Head of caudate nucleus (tissue), 42 donors: ENCODE measurements at places on chromosomes 5 and 9.

DNA sequence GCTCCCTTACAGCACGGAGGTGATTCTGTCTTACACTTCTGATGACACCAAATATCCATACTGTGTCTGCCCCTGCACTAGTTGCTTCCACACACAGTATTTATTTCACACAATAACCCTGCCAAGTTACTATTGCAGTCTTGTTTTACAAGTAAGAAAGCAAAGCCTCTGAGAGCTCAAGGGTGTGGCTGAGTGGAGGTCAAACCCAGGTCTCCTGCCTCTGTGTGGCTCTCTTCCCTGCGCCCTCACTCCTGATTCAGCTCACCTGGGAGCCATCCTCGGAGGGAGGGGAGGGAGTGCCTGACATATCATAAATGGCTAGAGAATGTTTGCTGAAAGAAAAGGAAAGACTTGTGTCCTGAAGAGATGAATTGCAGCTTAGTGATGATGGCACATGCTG, 41.0 kb downstream of the MVB12B start:
- DNase-seq = no peak

DNA sequence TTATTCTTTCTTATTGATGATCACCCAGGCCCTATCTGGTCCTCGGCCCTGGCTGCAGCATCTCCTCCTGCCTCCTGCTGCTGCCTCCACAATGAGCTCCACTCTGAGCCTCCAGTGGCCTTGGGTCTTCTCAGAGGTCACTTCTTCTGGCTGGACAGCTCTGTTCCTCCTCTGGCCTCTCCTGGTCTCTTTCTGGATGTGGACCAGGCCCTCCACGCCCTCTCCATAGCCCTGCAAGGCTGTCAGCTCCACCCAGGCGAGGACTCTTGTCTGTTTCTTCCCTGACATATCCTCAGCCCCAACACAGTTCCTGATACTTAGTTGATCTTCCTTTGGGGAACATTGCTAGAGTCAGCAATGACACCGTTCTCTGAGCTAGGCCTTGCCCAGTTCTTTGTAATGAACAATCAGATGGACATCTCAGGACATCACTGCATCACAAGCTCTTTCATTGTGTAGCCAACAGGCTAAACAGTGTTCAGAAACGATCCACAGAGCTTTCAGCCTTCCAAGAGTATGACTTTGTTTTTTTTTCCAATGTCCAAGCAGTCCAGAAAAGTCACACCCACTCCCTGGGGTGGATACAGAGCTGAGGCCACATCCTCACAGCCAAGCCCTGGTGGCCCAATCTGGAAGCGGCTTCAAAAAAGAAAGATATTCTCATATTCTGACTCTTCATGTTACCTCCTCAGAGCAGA, 62.5 kb upstream of the DNAH5 start:
- no peak for DNase-seq

DNA sequence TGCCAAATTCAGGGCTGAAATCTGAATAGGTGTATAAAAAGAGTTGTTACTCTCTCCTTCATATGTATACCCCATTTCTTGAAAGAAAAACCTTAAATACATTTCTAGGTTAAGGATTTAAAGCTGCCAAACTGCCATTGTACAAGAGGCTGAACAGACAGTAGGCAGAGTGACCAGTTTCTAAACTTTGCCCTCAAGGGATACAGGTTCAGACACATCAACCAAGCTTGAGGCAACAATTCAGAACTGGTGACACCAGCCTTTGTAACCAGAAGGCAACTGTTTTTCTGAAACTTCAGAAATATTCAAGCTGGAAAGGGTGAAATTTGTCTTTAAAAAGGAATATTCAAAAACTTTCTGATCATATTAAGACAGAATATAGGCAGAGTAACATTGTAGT, 47.5 kb downstream of the FAM114A2 start:
- no peak for DNase-seq

GRCh38 chr9:118192807-118193206, 488.6 kb downstream of the TLR4 start:
- no peak for DNase-seq

DNA sequence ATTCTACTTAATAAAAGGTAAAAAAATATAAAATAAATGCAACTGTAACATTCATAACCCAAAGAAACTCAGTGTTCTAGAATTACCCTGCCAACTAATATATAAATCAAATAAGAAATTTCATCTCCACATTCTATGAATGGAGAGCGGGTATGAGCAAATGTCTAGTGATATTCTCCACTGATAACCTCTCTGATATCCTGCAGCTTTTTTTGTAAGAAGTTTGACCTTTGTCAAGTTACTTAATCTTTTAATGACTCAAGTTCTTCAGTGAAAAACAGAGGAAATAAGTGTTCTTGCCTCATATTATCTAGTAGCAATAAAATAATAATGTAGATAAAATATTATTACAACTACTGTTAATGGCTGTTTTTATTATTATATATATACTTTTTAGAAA, 1275.6 kb upstream of the CDH9 start:
- DNase-seq = no peak

DNA sequence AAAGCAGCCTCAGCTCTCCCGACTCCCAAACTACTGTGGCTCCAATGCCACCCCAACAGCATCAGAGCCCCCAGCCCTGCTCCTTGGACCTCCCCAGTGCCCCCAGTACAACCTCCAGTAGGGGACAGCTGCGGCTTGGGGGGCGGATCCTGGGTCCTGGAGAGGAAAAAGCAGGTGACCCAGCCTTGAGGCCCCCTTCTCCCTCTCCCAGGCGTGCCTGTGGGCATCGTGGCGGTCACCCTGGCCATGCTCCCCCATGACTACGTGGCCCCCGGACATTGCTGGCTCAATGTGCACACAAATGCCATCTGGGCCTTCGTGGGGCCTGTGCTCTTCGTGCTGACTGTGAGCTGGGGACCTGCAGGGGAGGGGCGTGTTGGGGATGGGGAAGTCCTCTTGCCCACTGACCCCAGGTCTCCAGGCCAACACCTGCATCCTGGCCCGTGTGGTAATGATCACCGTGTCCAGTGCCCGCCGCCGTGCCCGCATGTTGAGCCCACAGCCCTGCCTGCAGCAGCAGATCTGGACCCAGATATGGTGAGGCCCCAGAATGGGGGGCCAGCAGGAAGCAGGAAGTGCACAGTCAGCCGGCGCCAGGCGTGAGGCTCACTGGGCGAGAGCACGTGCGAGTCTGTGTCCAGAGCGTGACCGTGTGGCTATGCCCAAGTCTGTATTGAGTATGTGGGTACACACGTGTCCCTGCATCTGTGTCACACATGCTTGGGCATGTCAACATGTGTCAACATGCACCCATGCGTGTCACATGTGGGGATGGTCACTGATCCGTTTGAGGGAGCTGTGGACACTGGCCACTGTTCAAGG, 19.0 kb downstream of the ADGRD2 start:
- no peak for DNase-seq

GRCh38 chr5:169805937-169806700, 169.0 kb downstream of the DOCK2 start:
- no peak for DNase-seq

DNA sequence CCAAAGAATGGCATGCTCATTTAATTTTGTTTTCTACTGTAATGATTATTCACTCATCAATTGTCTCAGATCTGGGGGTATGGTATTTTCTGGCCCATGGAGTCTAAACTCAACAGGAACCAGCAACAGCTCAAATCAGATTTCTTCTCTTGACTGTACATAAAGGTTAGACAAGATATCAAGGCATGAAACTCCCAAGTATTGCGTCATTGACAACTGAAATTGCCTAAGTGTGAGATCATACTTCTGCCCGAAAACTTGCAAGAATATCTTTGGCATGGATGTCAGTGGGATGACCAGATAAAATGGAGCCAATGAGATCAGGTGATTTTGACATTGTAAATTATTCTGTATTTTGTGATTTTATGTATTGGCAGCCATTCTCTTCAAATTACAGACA, 141.7 kb upstream of the STK32A start:
- no peak for DNase-seq

DNA sequence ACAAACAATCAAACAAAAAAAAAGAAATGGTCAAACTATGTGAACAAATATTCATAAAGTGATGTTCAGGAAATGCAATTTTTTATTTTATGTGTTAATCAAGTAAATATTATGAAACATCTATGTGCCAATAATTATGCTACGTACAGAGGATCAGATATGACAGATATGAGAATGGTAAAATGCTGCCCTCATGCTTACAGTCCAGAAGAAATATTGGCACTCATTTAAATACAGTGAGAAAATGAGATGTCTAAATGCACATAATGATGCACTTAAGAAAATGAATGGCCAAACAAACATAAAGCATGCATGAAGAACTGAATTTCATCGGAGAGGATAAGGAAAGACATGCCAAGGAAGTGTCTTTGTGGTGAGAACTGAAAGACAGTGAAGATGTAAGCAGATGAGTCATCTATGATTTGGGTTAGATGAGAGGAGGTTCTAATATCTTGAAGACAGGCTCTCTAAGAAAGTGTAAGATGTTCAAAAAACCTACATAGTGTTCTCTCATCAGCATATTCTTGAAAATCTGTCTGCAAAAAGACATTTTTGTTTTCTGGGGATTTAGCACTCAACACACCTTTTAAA, 1231.1 kb upstream of the ACO1 start:
- DNase-seq = no peak

DNA sequence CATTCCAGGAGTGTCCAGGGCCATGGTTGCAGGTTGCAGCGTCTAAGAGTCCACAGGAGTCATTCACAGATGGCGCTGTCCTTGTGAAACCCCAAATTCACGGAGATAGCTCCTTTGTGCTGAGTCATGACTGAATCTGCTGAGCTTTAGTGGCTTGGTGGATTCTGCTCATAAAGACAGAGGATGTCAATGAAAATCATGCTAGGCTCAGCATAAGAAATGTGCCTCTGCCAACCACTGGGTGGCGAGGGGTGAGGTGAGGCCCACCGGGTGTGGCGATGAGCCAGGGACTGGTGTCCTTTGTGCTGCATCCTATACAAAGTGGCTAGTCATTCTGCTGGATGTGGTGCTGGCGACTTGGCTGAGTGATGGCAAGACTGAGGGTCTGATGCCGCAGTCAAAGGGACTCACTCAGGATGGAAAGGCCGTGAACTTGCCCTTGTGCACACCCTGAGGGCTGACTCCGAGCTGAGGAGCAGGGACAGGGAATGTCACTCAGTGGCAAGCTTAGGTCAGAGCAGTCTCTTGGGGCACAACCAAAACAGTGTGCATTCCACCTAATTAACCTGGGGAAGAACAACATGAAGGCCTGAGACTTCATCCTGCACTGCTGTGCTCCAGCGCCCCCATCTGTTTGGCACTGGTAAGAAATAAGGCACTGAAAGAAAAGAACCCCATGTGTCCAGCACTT, 71.5 kb downstream of the DAP start:
- DNase-seq = peak; percentile 40

- DNase-seq = no peak
These were observed 328.4 kb downstream of the PRR16 start for GRCh38 chr5:120792477-120792876.

- no peak for DNase-seq
These were observed 17.5 kb downstream of the ADRA1B start for GRCh38 chr5:159933531-159934485.

GRCh38 chr9:91809581-91810285, 140.3 kb downstream of the ROR2 start:
- no peak for DNase-seq

- DNase-seq = no peak
These were observed 1542.2 kb upstream of the CDH9 start for GRCh38 chr5:28580616-28581015.

DNA sequence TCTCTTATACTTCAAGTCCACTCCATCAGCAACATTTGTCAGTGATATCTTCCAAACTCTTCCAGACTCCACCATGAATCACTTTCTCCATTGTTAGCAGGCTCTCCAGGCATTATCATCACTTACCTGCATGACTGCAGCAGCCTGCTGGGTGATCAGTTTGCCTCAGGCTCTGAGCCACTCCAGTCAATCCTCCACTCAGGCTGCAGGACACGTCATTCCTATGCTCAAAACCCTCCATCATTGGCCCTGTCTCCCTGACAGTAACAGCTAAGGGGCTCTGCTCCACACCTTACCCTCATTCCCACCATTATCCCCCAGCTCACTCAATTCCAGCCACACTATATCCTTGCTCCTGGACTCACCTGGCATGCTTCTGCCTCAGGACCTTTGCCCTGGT, 10.7 kb downstream of the DIRAS2 start:
- no peak for DNase-seq

GRCh38 chr9:32322622-32323021, 61.8 kb upstream of the ACO1 start:
- DNase-seq = no peak

- no peak for DNase-seq
These were observed 141.7 kb downstream of the PCSK5 start for GRCh38 chr9:76032038-76032796.

- DNase-seq = no peak
These were observed 3.5 kb downstream of the LECT2 start for GRCh38 chr5:135951257-135951656.

DNA sequence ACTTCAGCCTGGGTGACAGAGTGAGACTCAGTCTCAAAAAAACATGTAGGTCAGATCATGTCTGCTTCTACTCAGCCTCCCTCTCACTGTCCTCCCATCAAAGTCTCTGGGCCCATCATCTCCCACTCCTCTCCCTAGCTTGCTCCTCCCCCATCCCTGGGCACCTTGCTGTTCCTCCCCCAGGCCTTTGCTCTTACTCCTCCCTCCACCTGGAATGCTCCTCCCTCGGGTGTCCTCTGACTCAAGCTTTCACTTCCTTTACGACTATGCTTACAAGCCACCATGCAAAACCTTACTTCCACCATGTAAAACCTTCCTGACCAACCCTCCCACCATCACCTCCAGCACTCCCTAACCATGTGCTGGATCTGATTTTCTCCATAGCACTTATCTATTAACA, 51.5 kb downstream of the MTMR12 start:
- no peak for DNase-seq

GRCh38 chr5:156456857-156457256, 129.9 kb downstream of the SGCD start:
- DNase-seq = no peak

GRCh38 chr9:118643118-118643517, 726.1 kb downstream of the BRINP1 start:
- no peak for DNase-seq

DNA sequence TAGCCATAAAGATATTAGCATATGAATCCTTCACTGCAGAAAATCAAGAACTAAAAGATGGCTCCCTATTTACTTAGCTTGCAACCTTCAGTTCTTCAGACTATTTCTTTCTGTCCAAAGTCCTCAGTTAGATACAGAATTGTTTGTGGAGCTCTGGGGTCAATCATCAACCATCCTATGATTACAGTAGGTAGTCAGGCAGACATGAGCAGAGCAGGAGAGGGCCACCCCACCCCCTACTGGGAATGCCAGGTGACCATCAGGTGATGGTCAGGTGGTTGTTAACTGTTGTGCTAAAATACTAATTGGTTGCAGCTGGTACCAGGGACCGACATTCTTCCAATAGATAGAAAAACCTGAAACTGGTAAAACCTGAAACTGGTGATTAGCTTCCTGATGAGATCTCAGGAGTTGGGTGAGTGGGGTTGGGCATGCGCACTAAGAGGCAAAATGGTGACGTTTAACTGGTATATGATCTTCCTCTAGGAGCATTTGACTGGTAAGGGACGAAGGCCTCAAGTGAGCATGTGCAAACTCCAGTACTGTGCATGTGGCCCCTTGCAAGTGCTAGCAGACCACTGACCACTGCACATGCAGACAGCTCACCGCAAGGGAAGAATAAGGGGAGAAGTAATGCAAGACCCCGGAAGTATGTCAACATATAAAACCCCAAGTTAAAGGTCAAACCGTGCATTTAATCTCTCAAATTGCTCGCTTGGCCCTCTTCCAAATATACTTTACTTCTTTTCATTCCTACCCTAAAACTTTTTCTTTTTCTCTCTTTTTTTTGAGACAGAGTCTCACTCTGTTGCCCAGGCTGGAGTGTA, 13.6 kb downstream of the C9orf57 start:
- no peak for DNase-seq

GRCh38 chr5:163489055-163489744, 16.2 kb upstream of the MAT2B start:
- no peak for DNase-seq
